ENCODE measurements at places on chromosomes 12 and 14. TPM values are rescaled to one million over a fixed set of nuclear protein-coding genes. Genes with fewer than 3 reads are reported as not detected.

Gene TBX5
- total RNA-seq = not detected

Gene IL26
- total RNA-seq = 0.39 TPM

Gene LGMN
- 11.1 TPM for total RNA-seq

Gene ASPG
- total RNA-seq = not detected

Gene SYCP3
- 0.69 TPM for total RNA-seq

Gene RASAL1
- total RNA-seq = 1.4 TPM

Gene SNRPF
- total RNA-seq = 28.3 TPM

Gene DTX1
- total RNA-seq = 10.4 TPM

Gene ULK1
- 59.5 TPM for total RNA-seq

Gene TMED10
- 193 TPM for total RNA-seq
